Mesenteric fat pad (tissue), 1 donor: ENCODE measurements at places on chromosomes 11 and 22.

DNA sequence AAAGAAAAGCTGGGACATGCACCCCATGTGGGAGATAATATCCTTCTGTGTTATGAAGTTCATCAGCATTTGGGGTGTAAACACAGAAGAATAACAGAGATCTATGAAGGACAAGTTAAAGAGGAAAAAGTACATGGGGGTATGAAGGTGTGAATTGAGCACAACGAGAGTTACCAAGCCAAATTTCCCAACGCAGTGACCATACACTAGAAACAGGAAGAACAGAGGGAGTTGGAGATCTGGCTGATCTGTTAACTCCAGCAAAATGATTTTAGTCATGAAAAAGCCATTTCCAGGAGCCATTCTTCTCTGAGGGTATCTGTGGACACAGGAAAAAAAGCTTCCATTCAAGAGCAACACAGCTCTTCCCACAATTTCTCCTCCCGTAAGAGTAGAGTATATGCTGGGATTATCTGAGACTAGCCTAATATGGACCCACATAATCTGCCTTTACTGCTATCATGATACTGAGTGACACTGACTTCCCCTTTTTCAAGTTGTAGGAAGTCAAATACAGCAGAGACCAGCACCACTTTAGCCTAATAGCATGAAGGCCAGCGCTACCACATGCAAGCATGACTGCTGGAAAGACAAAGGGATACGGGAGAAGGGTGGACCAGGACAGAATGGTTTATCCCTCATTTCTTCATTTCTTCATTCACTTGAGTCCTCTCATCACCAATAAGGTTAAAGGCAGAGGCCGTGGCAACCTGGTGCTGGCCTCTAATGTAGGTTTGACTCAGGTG lies 19.6 kb upstream of the OR8D2 start:
- no peak for DNase-seq

DNA sequence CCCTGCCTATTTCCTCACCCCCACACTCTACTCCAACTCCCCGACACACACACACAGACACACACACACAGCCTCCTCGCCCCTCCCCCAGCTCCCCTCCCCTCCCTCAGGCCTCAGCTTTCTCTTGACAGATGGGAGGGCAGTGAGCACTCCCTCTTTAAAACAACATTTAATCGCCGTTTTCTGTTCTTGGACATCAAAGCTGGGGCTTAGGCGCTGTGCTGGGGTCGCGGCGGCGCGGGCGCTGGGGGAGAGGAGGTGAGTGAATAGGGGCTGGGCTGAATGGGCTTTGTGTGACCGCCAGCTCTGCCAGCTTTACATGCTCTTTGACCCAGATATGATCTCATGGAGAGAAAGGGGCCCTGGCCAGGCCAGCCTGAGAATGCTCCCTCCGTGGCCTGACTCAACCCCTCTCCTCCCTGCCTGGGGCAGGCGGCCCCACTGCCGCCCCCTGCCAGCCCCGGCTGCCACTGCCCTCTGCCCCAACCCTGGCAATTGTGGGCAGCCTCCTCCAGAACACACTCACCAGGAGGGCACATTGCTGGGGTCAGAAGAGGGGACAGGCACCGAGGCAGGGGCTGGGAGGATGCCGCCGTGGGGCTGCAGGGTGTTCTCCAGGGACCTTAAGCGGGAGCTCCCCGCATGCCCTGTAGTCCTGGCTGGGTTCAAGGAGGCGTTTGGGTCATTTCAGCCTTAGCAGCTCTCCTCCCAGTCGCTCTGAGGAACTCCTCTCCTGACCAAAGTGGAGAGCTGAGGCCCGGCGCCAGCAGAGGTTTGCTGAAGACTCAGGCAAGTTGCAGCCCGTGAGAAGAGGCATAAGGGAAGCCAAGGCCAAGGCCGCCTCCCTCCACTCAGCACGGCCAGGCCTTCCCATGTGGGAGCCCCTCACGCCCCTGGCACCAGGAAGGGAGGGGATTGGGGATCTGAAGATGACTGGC lies 38.3 kb upstream of the NNMT start:
- DNase-seq, result no peak

GRCh38 chr11:23359297-23359696 lies 499.0 kb upstream of the CCDC179 start:
- DNase-seq, result no peak

- DNase-seq, result no peak
Measured at GRCh38 chr22:29964776-29965175, 81.8 kb downstream of the MTMR3 start.
